Osteocyte (in vitro differentiated cells): ENCODE measurements at places on chromosomes 13 and 19.
A peak's percentile ranks its signal among the peaks of the same experiment; 100 is the strongest.

- no peaks in the 10 kb centered on the region for H3K27me3 ChIP-seq
- no peak overlapping the region for H3K4me3 ChIP-seq
- H3K4me1 ChIP-seq, result peaks cover 8% of the 10 kb centered on the region
- peaks cover 17% of the 10 kb centered on the region for H3K36me3 ChIP-seq
- no peak overlapping the region for H3K27ac ChIP-seq
Observed at GRCh38 chr13:100399455-100399854, 189.1 kb downstream of the GGACT start.

DNA sequence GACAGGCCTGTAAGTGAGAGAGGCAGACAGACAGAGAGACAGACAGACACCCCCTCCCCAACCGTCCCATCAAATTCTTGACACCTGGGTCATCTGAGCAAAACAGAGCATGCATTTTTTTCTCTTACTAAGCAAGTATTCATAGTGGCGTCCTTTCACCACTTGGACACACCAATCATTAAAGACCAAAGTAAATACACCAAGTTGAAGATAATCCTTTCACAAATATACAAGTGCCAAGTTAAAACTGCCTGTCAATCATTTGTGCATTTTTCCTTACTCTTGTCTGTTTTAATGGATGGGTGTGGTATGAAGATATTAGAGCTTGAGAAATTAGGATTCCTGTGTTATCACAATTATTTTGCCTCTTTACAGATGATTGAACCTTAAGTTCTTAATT is 337.3 kb downstream of the ATP8A2 start:
- no peak for DNase-seq
- peak overlapping the region; percentile 23 for H3K27ac ChIP-seq
- H3K36me3 ChIP-seq, result no peaks in the 10 kb centered on the region
- no peak overlapping the region for H3K4me3 ChIP-seq
- H3K4me1 ChIP-seq, result peaks cover 35% of the 10 kb centered on the region

- DNase-seq, result no peak
- H3K36me3 ChIP-seq, result no peaks in the 10 kb centered on the region
- H3K4me1 ChIP-seq, result peaks cover 37% of the 10 kb centered on the region
- H3K27me3 ChIP-seq, result no peaks in the 10 kb centered on the region
Observed at GRCh38 chr13:102597029-102597961, 509 bp downstream of the TPP2 start.

DNA sequence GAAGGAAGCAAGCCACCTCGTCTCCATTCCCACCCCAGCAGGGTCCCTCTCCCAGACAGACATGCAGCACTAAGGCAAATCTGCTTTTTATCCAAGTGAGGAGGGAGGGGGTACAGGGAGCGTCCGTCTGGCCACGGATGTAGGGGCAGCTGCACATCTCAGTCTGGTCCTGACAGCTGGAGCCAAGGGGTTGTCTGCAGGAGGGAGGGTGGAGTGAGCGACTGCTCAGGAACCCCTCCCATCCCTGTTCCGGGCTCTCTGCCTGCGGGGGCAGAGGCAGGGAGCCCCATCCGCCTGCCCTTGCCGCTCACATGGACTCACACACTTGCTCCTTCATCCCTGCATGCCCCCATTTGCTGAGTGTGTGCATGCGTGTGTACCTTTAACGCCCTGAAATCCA is 2.5 kb downstream of the TMEM190 start:
- no peak overlapping the region for H3K4me3 ChIP-seq
- DNase-seq, result no peak
- H3K27me3 ChIP-seq, result no peaks in the 10 kb centered on the region
- peaks cover 14% of the 10 kb centered on the region for H3K4me1 ChIP-seq

- DNase-seq, result no peak
- H3K27ac ChIP-seq, result no peak overlapping the region
- no peaks in the 10 kb centered on the region for H3K36me3 ChIP-seq
- H3K4me1 ChIP-seq, result peaks cover 6% of the 10 kb centered on the region
- no peak overlapping the region for H3K4me3 ChIP-seq
Observed at GRCh38 chr13:45823583-45823982, 28.0 kb downstream of the SIAH3 start.

GRCh38 chr13:53126841-53127245 is 98.2 kb downstream of the OLFM4 start:
- no peak overlapping the region for H3K27ac ChIP-seq
- DNase-seq, result no peak
- no peak overlapping the region for H3K4me3 ChIP-seq
- no peaks in the 10 kb centered on the region for H3K4me1 ChIP-seq
- H3K36me3 ChIP-seq, result no peaks in the 10 kb centered on the region
